CD4-positive, alpha-beta memory T cell (primary cell): ENCODE measurements at places on chromosomes 2 and 18. TPM values are rescaled to one million over a fixed set of nuclear protein-coding genes. Genes with fewer than 3 reads are reported as not detected.

Gene KLHL14
- total RNA-seq, result not detected

Gene GAREM2
- 3.2 TPM for total RNA-seq

Gene ID2
- total RNA-seq, result 56.4 TPM

Gene ZBTB14
- total RNA-seq, result 47.9 TPM

Gene ANKRD36B
- total RNA-seq, result 76.6 TPM

GRCh38 chr18:58856881-58857280, 7.8 kb upstream of the ZNF532 start:
- H3K27me3 ChIP-seq, result no peaks in the 10 kb centered on the region
- no peaks in the 10 kb centered on the region for H3K4me1 ChIP-seq
- no peak overlapping the region for H3K27ac ChIP-seq

GRCh38 chr18:26502823-26503222, 45.5 kb downstream of the KCTD1 start:
- no peak for DNase-seq
- H3K4me3 ChIP-seq, result no peak overlapping the region
- no peaks in the 10 kb centered on the region for H3K27me3 ChIP-seq
- H3K4me1 ChIP-seq, result no peaks in the 10 kb centered on the region
- H3K27ac ChIP-seq, result no peak overlapping the region

GRCh38 chr18:77708826-77709506, 459.3 kb downstream of the GALR1 start:
- H3K27ac ChIP-seq, result no peak overlapping the region
- H3K4me1 ChIP-seq, result no peaks in the 10 kb centered on the region
- H3K36me3 ChIP-seq, result no peaks in the 10 kb centered on the region
- no peaks in the 10 kb centered on the region for H3K27me3 ChIP-seq

- no peak overlapping the region for H3K4me3 ChIP-seq
- peaks cover 5% of the 10 kb centered on the region for H3K4me1 ChIP-seq
- no peaks in the 10 kb centered on the region for H3K36me3 ChIP-seq
Measured at GRCh38 chr2:219119422-219120043, 41.1 kb downstream of the NHEJ1 start.

GRCh38 chr2:171754254-171754939, 67.1 kb downstream of the DYNC1I2 start:
- peaks cover 6% of the 10 kb centered on the region for H3K36me3 ChIP-seq
- H3K4me3 ChIP-seq, result no peak overlapping the region
- DNase-seq, result no peak
- H3K27me3 ChIP-seq, result no peaks in the 10 kb centered on the region
- no peak overlapping the region for H3K27ac ChIP-seq

DNA sequence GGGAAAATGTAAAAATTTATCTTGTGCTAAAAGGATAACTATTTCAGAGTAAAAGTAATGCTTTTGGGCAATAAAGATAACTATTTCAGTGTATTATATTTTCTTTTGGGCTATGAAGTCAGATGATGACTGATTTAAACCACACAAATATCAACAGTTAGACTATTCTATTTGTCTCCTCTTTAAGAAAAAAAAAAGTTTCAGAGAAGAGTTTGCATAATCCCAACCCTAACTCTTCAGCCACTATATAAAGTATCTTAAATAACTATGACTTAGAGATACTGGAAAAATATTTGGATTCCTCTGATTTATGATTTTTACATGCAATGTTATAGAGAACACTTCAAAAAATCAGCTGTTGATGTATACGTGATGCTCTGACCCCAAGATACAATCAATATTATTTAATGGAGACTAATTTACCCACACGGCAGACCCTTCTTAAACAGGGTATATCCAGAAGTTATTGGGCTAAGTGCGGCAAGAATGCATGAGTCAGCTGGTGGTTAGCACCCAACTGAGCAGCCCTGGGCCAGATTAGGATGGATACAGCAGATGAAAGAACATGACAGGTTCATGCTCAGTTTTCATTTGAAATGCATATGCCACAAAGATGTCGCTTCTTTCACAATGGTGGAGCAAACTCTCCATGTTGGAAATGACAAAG, 279.0 kb downstream of the AFF3 start:
- H3K27ac ChIP-seq, result no peak overlapping the region
- H3K4me3 ChIP-seq, result no peak overlapping the region
- no peaks in the 10 kb centered on the region for H3K27me3 ChIP-seq
- no peak for DNase-seq
- H3K4me1 ChIP-seq, result peaks cover 19% of the 10 kb centered on the region
